ENCODE measurements at places on chromosomes 5 and 9.

DNA sequence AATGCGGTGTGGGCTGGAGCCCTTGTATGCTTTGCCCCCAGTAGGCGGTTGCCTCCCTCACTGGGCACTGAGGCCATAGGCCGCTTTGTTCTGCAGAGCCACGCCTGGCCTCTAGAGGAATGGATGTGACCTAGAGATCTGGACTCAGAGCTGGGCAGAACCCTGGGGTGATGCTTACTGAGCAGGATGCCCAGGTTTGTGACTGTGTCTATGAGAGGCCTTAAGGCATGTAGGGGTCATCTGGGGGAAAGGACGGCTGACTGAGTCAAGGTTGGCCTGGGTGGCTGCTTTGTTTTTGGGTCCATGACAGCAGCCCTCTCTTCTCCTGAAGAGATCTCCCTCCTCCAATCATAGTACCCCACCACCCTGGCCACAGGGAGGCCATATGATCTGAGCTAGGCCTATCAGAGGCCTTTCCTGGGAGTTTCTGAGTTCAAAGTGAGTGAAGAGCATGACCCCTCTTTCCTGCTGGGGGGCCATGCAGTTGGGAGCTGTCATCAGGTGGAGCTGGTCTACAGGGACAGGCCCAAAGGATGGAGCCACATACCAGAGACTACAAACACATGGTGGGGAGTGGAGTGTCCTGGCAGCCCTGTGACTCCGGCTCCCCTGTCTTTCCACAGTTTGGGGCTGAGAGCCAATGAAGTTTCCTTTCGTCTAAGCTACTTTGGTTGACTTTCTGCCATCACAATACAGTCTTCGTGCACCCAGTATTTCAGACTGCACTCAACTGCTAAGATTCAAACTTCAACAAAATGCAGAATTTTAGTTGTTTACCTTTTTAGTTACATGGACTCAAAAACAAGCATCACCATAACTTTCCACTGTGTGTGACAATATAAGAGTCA, 165.4 kb downstream of the AUH start:
- DNase-seq, result no peak

DNA sequence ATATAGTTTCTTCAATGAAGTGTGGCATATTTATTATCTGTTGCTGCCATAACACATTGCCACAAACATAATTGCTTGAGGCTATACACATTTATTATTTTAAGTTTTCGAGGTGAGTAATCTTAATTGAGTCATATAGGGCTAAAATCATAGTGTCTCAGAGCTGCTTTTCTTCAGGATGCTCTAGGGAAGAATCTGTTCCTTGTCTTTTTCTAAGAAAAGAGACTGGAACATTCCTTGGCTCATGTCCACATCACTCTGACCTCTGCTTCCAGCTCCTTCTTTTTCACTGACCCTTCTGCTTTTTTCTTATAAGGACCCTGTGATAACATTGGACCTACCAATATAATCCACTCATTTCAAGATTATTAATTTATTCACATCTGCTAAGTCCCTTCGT, 632.4 kb upstream of the TYRP1 start:
- DNase-seq, result no peak

GRCh38 chr9:129726322-129727160, 26.3 kb downstream of the PTGES start:
- DNase-seq, result peak; percentile 63

DNA sequence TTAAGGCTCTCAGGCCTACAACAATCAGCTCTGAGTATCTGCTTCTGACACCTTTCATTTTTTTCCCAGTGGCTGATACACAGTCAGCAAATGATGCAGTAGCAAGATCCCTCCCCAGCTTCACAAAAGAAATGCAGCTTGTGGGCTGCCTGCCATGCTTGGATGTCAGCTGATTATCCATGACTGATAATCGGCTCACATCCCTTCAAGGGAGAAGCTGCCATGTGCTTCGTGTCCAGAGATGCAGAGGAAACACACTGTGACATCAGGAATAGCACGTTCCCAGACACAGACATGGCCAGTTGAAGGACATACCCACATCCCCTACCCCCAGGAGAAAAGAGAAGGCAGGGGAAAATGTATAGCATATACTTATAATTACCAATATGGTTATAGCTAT, 27.9 kb downstream of the TMEM215 start:
- no peak for DNase-seq

DNA sequence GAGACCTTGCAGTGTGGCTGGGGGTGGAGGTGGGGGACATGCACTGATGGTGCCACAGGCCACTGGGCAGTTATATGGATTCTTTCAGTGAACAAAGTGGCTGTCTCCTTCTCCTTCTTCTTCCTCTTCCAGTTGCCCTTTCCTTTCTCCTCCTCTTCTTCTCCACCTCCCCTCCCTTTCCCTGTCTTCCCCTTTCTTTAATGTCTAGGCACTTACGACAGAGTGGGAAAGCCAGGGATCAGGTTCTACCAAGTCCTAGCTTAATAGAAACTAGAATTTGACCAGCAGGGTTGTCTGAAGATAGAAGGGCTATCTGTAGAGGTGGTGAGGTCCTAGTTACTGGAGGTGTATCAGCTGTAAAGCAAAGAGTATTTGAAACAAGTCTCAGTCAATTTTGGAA, 62.8 kb downstream of the COL15A1 start:
- DNase-seq, result no peak

DNA sequence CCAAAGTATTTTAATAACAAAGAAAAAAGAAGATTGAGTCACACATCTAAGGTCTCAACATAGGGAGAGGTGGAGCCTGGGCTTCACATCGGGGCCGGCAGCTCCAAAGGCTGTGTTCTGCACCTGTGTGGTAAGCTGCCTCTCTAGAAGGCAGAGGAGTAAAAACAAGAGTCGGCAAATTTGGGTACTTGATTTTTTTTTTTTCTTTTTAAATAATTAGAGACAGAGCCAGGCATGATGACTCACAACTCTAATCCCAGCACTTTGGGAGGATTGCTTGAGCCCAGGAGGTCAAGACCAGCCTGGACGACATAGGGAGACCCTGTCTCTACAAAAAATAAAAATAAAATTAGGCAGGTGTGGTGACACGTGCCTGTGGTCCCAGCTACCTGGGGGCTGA, 4.7 kb downstream of the URM1 start:
- DNase-seq, result no peak

GRCh38 chr5:21774281-21774680, 1078.9 kb downstream of the CDH12 start:
- no peak for DNase-seq

DNA sequence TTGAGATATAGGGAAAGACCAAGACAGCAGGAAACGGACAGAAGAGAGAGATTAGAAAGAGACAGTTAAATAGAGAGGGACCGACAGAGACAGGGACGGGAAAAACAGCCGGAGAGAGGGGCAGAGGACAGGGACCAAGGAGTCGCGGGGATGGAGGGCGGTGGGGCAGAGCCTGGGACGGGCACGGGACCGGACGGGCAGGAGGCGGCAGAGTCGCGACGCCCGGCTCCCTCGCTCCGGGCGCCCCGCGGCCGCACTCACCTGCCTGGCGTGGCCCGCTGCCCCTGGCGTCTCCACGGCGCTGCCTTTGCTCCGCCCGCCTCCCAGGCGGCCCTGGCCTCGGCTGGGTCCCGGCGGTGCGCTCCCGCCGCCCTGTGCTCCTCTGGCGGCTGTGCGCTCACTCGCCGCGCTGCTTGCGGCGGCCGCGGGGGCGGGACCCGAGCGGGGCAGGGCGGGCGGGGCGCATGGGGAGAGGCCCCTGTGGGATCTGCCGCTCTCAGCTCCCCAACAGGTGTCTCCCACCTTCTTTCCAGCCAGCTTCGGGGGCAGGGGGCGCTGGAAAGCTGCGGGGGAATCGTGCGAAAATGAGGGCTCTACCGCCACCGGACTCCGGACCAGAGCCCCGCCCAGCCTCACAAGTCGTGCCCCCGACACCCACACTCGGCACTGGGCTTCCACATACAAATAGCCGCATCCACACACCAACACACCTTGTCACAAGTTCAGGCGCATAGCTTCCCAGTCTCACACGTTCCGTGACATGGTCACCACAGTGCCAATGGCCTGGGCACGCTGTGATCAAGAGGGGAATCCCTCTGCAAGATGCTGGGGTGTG, at the start of gene ARID3C:
ARID3C (minus strand) TSS at position 411 of the 835 bp plus-strand sequence. CDS start 1,052 bp downstream, outside the sequence.
- peak; percentile 40 for DNase-seq

All from NCI-H1092 (cell line).